ENCODE measurements at places on chromosomes 2 and 18. TPM values are rescaled to one million over a fixed set of nuclear protein-coding genes. Genes with fewer than 3 reads are reported as not detected.

DNA sequence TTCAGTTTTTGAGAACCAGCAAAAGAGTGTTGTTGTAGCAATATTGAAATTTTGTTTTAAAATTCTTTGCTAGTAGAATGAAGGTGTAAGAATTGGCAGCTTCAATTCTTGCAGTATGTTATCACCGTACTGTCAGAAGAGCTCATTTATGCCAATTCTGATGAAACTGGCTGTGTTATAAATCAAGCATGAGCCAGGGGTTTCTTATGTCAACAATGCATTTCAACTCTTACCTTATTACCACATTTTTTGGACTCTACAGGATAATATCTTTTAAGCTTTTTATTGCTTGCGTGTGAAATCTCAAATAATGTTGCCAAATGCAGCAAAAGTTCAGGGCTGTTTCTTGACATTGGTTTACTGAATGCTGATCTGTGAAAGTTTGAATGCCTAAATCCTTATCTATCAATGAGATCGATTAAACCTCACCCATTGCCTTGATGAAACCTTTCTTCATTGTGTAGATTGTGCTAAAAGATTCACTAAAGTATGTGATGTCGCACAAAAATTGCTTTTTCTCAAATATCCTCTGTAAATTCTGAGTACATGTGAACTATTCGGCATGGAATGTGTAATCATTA lies 1389.3 kb upstream of the ZEB2 start:
- no peak for DNase-seq

GRCh38 chr2:54471221-54471711 lies 15.1 kb downstream of the SPTBN1 start:
- DNase-seq, result no peak

KIAA1328 gene
- 9.4 TPM for total RNA-seq

RBKS gene
- 5.8 TPM for total RNA-seq

DNA sequence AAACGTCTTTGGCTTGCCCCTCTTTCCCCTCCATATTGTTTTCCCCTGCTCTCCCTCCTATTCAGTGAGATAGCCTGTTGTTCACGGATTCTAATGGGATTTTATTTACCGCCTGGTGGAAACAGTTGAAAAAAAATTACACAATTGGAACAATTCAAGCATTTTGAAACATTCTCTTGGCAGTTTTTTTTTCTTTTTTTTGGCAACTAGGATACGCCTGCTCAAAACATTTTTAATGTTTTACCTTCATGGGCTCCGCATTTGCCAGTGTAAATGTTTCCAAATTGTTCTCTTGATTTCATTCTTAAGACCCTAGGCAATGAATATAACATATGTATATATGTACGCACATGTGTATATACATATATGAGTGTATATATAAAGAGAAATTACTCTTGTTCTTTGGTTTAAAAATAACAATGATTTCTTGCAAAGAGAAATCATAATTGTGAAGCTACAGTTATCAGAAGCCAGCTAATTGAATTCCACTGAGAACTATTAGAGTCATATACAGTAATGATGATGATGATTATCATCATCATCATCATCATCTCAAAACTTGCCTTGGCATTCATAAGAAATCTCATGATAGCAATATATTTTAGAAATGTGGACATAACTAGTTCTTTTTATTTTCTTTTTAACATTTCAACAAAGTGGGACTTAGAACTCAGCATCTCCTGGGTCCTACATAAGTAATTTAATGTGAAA lies 146.7 kb downstream of the LTBP1 start:
- DNase-seq, result no peak

GRCh38 chr2:23600346-23600745 lies 215.4 kb downstream of the KLHL29 start:
- no peak for DNase-seq

- no peak for DNase-seq
Observed at GRCh38 chr2:227415538-227416424, 28.0 kb upstream of the SCYGR1 start.

DNA sequence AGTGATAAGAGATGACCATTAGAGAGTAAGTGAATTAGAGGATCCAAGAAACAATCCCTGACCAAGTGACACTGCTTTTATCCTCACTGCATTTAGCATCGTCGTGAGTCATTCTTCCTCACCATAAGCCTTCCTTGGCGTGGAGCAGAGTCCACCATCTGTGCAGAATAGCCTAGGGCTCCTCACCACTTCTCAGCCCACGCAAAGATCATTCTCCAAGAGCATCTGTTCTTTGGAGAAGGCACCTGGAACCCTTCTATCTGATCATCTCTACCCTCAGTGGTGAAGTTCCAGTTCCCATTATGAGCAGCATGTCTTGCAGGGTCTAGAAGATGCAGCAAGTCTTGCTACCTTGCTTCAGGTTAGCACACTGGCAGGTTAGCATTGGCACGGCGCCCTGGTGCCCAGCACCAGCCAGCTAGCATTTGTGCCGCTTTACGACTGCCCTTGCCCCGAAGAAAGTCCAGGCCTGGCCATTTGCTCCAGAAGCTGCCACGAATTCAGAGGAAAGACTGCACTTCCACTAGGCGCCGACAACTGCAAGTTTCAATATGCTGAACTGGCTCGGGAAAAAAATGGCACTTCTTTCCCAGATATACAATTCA lies 225.8 kb downstream of the TTC32 start:
- no peak for DNase-seq

DNA sequence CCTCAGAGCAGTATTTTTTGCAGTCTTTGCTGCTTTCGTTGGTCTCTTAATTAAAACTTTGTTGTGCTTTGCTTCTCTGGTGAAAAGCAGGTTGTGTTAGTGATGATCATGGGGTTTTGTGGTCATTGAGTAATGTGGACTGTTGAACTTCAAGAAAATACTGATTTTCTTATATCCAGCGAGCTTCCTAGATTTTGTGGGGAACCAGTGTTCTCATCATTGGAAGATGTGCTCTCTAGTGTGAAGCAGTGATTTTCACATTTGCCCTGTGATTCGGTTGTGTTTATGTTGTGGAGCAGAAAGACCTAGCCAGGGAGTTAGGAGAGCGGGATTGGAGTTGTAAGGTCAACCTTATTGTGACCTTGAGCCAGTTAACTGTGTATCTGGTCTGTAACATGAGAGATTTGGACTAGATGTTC lies 12.4 kb downstream of the ASAP2 start:
- no peak for DNase-seq

DNA sequence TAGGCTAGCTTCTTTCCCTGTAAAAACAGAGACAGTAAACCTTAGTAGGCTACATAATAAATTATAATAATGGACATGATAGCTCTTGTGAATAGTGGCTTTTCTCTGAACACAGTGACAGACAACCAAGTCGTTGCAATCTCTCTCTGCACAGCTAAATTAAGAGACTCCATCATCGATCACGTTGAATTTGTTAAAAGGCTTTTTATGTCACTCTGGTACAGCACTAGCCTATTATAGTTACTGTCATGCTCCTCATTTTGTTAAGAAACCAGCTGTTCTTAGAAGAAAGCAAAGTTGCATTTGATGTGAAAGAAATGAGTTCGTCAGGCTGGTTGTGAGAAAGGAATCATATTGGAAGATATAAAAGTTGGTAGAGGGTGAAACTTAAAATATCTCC lies 50.3 kb upstream of the ARHGAP28 start:
- no peak for DNase-seq

FAM124B gene
- 0.32 TPM for total RNA-seq

GRCh38 chr2:199556527-199557285 lies 99.0 kb upstream of the SATB2 start:
- DNase-seq, result no peak

DNA sequence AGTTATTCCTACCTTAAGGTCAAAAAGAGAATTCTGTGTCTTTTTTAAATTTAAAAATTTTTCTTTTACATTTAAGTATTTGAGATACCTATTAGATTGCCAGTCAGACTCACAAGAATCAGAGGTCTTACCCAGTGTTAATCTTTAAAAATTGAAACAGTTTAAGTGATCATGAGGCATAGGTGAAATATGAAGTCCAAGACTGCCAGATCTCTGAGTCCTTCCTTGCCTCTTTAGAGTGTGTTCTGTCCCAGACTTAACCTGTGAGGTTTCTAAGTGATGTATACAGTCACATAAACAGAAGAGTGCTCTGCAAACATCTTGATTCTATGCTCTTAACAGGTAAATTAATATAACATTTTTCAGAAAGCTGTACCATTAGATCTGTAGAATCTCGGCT lies 40.6 kb downstream of the ACTR3 start:
- DNase-seq, result no peak

DNA sequence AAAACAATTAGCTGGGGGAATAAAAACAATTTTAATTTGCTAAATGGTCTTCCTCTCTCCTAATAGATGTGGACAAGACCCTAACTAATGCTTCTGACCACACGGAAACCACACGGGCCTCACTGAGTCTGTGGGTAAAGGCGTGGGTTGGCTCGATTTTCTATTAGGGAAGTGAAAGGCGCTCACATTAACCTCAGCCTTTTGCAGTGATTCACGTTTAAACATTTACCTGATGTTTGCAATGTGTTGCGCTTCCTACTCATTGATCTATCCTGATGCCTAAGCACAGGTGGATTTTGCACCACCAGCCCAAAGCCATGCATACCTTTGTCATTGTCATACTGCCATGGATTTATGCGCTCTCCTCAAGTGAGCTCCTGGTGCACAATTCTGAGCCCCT lies 35.6 kb upstream of the NRP2 start:
- DNase-seq, result no peak

ST8SIA5 gene
- total RNA-seq, result not detected

GRCh38 chr2:72992734-72993102 lies 75.4 kb downstream of the EMX1 start:
- no peak for DNase-seq

DNA sequence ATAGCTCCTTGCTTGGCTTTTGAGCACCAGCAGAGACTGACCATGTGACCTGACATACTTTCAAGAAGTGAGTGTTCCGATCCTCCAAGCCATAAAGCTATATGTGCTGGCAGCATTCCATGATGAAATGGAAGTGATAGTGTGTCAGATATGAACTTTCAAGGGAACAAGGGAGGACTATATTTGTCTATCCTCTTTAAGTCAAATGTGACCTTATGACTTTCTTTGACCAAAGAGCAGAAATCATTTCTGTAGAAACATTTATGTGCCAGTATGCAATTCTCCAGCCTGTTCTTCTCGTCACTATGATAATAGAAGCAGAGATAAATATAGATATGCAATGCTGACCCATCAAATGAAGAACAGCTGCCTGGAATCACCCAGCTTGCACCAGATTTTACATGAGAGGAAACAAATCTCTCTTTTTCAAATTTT lies 14.4 kb downstream of the HYCC2 start:
- no peak for DNase-seq
